NAMALWA (cell line): ENCODE measurements at places on chromosomes 6 and 20.

DNA sequence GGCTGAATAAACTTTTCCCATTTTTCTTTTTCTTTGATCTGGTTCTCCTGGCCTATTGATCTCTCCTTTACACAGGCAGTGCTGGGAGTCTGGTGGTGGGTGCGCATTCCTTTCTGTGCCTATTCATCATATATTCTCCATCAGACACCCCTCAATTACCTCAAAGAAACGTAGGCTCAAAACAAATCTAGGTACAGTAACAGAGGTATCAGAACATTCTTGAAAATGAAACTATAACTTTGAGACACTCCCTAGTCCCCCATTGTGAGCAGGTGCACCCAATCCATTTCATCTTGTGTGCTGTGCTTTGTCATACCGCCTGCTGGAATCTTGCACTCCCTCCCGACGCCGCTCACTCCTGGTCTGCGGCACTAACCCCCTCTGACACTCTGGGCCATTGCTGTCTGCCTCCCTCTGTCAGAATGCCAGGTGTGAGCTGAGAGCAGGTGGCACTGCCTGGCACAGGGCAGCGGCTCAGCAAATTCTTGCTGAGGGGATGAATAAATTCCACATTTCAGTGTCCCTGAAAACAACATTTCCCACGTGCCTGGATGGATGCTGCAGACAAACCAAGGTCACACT is 303.4 kb upstream of the EXOC2 start:
- no peak for DNase-seq

GRCh38 chr6:150343434-150343833 is 25.4 kb upstream of the IYD start:
- DNase-seq = no peak

DNA sequence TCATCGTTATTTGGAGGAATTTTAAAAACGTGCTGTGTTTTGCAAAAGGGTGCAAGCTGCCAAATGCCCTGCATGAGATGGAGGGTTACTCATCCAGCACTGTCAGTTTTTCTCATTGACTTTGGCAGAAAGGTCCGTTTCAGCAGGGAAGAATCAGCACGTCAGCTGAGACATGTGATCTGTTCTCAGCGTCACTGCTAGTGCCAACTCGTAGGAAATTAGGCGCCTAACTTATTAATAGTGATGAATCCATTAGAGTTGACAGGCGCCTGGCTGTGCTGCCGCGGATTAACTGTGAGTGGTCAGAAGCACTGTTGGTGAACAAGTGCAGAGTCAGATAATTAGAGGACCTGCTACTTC is 175.5 kb upstream of the FOXQ1 start:
- DNase-seq = no peak

- DNase-seq = no peak
These were observed 631 bp downstream of the PHACTR3 start for GRCh38 chr20:59604741-59605600.

- DNase-seq = peak; percentile 64
These were observed at the start of gene PTK7 for GRCh38 chr6:43075670-43076463. TSS of gene PTK7 (plus strand) at chr6:43076314. CDS start at chr6:43076489, 175 bp downstream.

- no peak for DNase-seq
These were observed 60.1 kb upstream of the OGFRL1 start for GRCh38 chr6:71228461-71229041.

- peak; percentile 79 for DNase-seq
These were observed 10.4 kb upstream of the GCNT2 start for GRCh38 chr6:10510592-10511367.

DNA sequence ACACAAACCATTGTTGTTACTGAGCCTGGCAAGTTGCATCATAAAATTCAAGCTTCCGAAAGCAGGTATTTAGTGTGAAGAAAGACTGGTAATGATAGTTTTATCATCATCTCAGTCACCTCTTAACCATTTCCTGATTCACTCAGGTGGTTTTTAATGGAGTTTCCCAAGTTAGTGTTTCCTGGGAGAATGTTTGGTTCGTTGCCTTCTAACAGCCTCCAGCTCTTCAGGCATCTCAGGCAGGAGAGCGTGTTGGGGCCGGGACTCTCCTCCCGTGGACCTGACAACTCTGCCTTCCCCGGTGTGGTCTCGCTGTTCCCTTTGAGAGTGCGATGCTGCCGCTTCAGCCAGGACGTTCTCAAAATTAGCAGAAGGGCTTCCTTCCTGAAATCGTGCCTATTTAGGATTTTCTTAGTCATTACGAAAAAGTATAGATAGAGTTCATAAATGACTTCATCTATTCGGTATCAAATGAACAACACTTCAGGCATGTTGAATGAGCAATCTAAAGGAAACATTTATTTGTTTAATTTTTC is 105.0 kb upstream of the QKI start:
- no peak for DNase-seq

GRCh38 chr6:131225127-131225526 is 89.9 kb downstream of the AKAP7 start:
- no peak for DNase-seq

DNA sequence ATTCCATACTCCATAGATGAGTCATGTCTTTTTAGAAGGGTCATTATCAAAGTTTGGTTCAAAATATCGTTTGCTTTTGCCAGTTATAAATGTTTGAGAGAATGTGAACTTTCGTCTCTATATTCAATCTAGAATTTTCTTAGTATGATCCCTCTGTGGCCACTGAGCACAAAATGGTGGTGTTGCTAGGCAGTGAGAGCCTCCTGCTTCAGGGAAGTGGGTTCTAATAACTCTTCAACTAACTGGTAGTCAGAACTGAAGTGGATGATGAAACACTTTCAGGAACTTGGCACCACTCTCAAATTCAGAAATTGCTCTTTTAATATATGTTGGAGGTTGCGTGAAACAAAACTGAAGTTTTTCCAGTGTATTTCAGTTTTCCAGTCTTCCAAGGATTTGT is 125.0 kb upstream of the DOK5 start:
- DNase-seq = no peak

- no peak for DNase-seq
These were observed 240.5 kb downstream of the NRN1 start for GRCh38 chr6:5766260-5766659.

DNA sequence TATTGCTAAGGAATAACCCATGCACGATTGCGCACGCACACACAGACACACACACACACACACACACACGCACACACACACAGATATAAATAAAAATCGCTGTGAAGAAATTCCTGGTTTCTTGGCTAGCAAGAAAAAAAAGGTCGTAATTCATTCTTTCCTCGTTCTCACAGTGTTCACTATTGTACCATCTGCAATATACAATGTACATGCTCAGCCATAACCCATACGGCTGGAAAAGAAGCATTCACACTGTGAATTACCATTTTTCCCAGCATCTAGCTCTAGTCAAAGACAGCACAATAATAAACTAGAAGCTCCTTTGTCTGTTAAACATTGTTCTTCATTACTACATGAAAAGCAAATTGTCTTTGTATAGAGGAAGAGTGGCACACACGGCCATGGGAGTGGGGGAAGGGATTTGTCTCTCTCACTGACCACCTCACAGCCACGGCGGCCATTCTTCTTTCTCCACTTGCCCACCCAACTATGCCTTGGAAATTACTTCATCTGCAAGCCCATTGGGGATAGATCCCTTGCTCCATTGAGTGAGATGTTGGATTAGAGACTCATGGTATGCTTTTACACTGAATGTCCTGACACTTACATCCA is 115.3 kb upstream of the ID4 start:
- no peak for DNase-seq

- DNase-seq = no peak
These were observed 508.9 kb upstream of the JAG1 start for GRCh38 chr20:11182720-11183119.

DNA sequence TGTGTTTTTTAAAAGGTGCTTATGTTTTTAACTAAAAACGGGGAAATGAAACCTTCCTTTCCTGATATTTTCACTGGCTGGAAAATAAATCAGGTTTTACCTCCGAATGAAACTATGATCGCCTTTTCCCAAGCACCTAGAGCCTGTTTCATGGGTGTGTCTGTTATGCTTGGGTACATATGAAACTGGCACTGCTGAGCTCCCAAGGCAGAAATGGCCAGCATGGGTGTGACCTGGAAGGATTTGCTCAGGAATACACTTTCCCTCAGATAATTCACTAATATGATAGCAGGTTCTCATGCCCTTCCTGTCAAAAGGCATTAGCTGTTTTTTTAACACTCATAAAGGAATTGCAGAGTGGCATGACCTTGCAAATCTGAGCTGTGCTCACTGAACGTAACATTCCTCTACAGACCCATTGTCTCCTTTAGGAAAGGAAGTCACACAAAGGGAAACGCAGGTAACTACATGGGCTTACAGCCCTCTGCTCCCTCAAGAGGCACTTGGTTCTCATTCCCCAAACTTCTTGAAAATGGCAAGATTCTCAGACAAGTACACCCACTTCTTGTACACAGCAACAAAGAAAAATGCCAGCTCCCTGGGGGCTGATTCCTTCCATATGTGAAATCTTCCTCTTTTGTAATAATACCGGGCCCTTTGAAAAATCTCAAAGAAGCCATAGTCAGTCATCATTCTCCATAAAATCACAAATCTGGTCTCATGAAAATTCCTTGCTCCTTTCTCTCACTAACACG is 72.7 kb downstream of the METTL24 start:
- DNase-seq = no peak

GRCh38 chr20:57736738-57737347 is 27.0 kb upstream of the PMEPA1 start:
- no peak for DNase-seq

- DNase-seq = no peak
These were observed 28.8 kb upstream of the TCFL5 start for GRCh38 chr20:62890444-62890843.

GRCh38 chr6:108608453-108609275 is 47.9 kb downstream of the FOXO3 start:
- no peak for DNase-seq

GRCh38 chr6:27879837-27880236 is 32.4 kb downstream of the OR2B2 start:
- DNase-seq = no peak

GRCh38 chr20:59008715-59009336 is 1.8 kb upstream of the CTSZ start:
- DNase-seq = no peak

DNA sequence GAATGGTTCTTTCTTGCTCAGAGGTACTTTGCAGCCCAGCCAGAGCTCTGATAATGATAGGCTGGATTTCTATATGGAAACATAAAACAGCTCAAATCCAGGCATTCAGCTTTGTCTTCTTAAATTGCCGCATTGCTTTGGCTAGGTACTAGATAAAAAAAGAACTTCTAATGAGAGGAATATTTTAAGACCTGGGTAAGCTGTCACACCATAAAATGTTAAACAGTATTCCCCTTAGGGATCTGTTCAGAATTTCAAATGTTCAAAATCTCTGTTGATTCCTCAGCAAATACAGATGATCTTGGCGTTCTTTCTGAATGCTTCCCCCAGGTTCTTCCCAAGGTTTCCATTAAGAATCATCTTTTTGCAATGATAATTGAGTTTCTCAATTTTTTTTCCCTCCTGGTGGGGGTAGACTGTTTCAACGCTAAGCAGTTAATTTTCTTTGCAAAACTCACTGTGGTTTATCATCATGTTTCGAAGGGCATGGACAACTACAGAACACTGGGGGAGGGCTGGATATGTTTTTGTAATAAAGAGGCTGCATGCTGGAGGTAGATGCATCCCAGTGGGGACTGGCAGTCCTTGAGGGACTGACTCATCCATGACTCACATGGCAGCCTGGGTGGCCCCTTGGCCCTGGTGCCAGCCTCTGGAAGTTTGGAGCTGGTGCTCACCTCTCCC is 31.0 kb downstream of the TIAM2 start:
- no peak for DNase-seq

DNA sequence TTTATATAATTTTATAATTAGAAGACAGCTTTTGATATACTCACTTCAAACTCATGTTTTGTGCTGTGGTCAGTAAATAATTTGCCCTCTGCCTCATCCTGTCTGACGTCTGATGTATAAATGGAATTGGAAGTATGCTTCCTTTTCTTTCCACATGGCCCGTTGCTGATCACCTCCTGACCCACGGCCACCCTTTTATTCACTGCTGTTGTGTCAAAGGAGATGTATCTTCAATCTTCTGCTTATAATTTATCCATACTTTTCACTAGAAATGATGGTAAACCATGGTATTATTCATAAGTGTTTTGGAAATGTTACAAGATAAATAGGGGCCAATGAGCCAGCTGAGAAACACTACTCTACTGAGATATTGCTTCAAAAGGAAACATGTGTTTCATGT is 841.8 kb downstream of the PHF3 start:
- no peak for DNase-seq

GRCh38 chr20:45588800-45589199 is 9.7 kb upstream of the WFDC8 start:
- DNase-seq = no peak

- DNase-seq = no peak
These were observed 26.1 kb downstream of the OR2B2 start for GRCh38 chr6:27886073-27886472.

GRCh38 chr6:124967444-124967843 is 5.2 kb downstream of the RNF217 start:
- no peak for DNase-seq

- DNase-seq = peak; percentile 3
These were observed 75.7 kb upstream of the OPRM1 start for GRCh38 chr6:153963352-153963751.

DNA sequence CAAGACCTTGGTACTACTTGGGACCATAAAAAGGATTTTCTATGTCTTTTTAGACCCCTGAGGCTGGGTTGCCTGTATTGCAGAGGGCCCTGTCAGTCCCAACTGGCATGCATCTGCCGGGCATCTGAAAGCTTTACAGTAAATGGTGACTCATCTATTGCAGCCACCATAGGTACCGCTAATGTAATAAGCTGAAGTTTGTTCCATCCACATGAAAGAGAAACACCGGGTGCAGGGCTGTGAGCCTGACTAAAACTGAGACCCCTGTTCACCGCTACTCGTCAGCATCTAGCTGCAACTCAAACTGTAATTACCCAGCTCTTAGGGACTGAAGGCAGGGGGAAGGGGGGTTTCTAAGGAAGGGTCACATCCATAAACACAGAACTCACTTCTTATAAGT is 49.5 kb downstream of the TRERF1 start:
- DNase-seq = no peak

DNA sequence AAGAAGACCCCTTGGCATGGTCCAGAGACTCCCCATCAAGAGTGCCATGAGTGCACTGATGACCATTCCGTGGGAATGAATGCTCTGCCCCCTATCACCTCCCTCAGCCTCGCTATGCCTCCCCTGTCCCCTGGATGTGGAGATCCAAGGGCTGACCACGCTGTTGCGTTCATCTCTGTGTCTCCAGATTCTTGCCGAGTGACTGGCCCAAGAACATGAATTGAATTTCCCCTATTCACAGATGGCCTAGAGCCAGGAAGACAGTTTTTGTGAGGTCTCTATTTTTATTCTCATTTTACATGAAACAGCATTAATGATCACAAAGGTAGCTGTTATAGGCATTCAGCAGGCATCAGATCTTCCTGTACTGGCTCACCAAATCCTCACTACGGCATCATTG is 33.6 kb downstream of the MAFB start:
- no peak for DNase-seq
